ENCODE measurements at places on chromosomes 3 and 15.

DNA sequence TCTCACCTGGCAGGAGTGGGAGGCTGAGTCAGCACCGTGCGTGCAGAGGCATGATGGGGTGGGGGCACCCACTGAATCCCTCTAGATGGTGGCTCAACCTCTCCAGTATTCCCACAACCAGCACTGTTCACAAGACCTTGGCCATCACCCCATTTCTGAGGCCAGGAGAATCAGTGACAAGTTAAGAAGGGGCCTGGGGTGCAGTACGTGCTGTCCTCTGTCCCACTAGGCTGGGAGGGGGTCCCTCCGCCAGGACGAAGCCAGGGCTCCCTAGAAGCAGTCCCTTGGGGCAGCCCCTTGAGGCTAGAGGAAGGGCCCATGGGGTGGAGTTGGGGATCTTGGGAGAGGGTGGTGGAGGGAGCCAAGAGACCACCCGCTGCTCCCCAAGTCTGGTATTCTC, 4.8 kb downstream of the MYL3 start:
- DNase-seq: peak; percentile 23

DNA sequence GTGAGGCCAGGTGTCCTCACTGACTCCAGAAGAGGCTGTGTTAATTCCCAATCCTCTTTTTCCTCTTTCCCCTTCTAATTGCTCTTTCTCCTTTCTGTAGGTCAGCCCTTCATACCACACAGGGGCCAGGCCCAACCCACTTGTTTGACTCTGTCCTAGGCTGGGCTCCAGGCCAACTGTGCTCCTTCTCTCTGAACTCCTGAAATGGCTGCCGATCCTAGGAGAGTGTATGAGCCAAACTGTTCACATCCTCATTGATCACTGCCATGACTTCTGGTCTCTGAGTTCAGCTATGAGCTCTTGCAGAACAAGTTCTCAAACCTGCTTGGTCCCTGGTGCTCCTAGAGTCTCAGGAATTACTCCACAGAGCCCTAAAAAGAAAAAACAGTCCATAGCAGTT, 145.1 kb downstream of the VGLL4 start:
- DNase-seq: peak; percentile 80

DNA sequence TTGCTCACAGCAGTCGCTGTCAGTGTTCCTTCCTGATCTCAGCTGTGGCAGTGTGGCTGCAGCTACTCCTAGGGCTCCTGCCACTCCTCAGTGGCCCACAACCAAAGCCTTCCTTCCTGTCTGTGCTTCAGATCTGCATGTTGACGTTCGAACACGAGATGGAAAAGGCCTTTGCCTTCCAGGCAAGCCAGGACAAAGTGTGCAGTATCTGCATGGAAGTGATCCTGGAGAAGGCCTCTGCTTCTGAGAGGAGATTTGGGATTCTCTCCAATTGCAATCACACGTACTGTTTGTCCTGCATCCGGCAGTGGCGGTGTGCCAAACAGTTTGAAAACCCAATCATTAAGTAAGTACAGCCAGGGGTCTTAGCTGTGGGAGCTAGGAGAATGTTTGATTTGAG, 17.8 kb downstream of the MKRN2 start:
- DNase-seq: peak; percentile 55

- peak; percentile 65 for DNase-seq
Measured at GRCh38 chr15:24848050-24848449, 106.7 kb upstream of the SNRPN start.

DNA sequence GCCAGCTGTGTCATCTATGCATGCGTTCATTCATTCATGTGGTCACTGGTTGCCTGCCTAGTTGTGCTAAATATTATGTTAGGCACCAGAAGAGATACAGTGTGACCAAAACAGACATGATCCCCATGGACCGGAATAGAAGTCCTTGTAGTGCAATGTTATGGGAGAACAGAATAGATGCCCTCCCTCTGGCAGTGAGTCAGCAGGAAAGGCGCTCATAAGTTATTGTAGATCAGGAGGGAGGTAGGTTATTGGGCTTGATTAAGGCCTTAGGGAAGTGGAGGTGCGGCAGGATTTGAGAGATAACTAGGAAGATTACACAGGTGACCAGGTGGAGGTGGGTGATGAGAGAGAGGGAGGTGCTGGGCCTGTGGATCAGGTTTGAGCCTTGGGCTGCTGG, 5.2 kb downstream of the MCTP2 start:
- DNase-seq: no peak

DNA sequence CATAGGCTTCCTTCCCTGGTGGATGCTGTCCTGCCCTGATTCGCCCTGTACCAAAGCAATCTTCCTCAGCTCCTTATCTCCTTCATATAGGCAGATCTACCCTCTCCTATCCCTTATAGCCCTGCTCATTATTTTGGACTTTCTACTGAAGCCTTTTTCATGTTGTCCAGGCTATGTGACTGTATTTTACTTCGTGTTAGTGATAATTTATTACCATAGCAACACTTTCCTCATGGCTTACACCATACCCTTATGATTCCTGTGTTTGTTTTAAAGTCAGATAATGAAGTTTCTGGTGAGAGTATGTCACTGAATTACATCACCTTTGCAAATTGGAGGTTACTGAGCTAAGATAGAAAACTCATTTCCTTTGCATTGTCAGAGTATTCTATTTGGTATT, 352.6 kb downstream of the NLGN1 start:
- DNase-seq: no peak

Data from left ventricle myocardium superior (tissue), 1 donor.